ENCODE measurements at places on chromosomes 11 and 22.

GRCh38 chr11:46738887-46739286, 19.9 kb downstream of the F2 start:
- no peak for DNase-seq

- DNase-seq = no peak
Observed at GRCh38 chr11:7520011-7520942, 6.5 kb downstream of the PPFIBP2 start.

GRCh38 chr11:59759900-59760299, 4.7 kb downstream of the STX3 start:
- DNase-seq = no peak

GRCh38 chr11:8789864-8790263, 107.3 kb downstream of the RPL27A start:
- no peak for DNase-seq

DNA sequence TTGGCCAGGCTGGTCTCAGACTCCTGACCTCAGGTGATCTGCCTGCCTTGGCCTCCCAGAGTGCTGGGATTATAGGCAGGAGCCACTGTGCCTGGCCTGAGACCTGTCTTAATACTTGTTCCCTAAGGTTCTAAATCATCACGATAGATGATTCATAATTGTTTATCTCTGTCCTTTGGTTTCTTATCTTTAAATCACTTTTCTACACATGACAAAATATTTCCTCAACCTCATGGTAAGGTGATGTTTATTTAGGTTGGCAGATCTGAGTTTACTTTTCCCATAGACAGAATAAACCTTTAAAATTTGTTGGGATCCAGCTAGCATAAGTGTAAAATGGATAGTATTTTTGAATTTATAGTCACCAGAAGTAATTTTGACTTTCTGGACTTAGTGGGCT, 3.5 kb downstream of the PSMD13 start:
- DNase-seq = no peak

GRCh38 chr22:43592476-43592875, 180.7 kb downstream of the MPPED1 start:
- DNase-seq = no peak
